ENCODE measurements at places on chromosomes 11 and 22. TPM values are rescaled to one million over a fixed set of nuclear protein-coding genes. Genes with fewer than 3 reads are reported as not detected.

DNA sequence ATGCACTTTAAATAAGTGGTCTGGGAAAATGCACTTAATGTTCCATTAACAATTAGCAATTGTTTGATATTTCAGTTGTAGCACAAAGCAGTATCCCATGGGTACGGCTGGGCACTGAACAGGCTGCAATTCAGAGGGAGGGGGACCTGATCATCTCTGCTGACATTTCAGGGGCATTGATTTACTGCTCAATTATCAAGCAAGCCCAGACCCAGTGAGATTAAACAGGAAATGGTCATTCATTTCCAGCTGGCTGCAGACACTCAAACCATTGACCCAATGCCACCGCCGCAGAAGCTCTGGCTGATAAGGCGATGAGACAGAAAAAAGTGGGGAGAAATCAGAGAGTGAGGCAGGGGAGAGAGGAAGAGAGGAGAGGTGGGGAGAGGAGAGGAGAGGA, 1.2 kb downstream of the GPR83 start:
- DNase-seq: no peak

DNA sequence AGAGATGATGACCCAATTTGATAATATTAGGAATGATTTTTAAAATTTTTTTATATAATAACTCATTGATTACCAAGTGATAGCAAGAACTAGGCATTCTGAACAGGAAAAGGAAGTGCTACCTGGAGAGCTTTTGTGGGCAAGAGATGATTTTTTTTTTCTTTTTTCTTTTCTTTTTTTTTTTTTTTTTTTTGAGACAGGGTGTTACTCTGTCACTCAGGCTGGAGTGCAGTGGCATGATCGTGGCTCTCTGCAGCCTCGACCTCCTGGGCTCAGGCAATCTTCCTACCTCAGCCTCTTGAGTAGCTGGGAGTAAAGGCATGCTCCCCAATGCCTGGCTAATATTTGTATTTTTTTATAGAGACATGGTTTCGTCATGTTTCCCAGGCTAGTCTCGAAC, 40.4 kb downstream of the TNRC6B start:
- no peak for DNase-seq

- no peak for DNase-seq
Observed at GRCh38 chr11:116691771-116692177, 81.0 kb downstream of the BUD13 start.

- DNase-seq: no peak
Observed at GRCh38 chr22:49157529-49158339, 669.9 kb downstream of the BRD1 start.

- DNase-seq: no peak
Observed at GRCh38 chr11:46743693-46744339, 24.8 kb downstream of the F2 start.

- no peak for DNase-seq
Observed at GRCh38 chr11:67409781-67410368, 5.6 kb upstream of the CARNS1 start.

- no peak for DNase-seq
Observed at GRCh38 chr11:32427935-32428664, 7.2 kb downstream of the WT1 start.

DNA sequence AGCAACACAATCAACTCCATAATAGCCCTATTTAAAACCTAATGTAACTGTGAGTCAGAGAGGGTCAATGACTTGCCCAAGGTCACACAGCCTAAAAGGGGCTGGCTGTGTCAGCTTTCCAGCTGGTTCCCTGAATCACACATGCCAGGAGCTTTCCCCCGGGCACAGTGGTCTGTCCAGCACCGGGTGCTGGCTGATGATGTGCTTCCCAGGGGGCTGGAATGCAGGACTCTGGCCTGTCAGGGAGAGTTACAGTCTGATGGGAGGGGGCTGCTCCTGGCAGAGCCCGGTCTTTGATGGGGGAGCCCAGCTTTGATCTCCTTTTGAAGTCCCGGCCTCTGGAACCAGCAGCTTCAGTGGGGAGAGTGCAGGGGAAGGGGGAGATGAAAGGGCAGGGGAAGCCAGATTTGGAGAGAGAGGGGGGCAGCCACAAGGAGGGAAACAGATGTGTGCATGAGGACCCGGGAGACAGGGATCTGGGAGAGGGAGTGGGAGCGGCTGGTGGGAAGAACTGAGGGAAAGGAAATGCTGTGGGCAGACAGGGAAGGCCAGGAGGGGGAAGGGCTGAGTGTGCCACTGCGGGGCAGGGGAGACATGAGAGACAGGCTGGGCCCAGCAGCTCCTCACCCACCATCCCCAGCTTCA, 102.7 kb downstream of the NECTIN1 start:
- DNase-seq: no peak

ROM1 gene
- 0.90 TPM for polyA plus RNA-seq

C11orf87 gene
- polyA plus RNA-seq: 0.21 TPM

CFAP300 gene
- polyA plus RNA-seq: 2.2 TPM
